ENCODE measurements at places on chromosomes 2 and 18. TPM values are rescaled to one million over a fixed set of nuclear protein-coding genes. Genes with fewer than 3 reads are reported as not detected.

The ASB18 gene
- total RNA-seq: not detected

The SLC16A14 gene
- 2.2 TPM for total RNA-seq

DNA sequence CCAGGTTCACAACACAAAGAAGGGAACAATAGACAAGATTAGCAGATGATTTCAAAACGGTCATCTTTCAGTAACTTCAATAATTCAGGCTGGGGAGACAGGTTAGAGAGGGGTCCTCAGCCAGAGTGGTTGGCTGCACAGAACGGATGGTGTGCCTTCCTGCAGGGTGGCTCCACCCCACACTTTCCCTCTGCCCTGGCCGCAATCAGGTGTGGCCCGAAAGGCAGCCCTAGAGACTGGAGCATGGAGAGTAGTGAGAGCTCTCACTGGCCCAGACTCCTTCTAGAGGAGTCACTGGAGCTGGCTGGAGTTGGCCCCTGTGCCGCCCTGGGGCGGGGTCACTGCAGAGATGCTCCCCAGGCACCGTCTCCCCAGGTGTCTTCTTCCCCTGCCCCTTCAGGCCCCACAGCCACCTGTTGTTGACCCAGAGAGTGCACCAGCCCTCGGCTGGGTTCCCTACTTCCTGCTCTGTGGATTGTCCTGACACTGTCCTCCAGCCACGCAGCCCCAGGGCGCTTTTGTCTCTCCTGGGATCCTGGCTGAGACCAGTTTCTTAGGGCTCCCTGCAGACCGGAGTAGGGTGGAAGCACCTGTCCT, 126.8 kb downstream of the PXDN start:
- DNase-seq: no peak

- no peak for DNase-seq
These were observed 5.4 kb upstream of the RNF181 start for GRCh38 chr2:85589982-85590791.

GRCh38 chr2:166632616-166633015, 138.6 kb upstream of the SCN7A start:
- no peak for DNase-seq

Data from activated CD4-positive, alpha-beta T cell treated with anti-CD3 and anti-CD28 coated beads for 36 hours (primary cell).